Esophagus squamous epithelium (tissue), 5 donors: ENCODE measurements at places on chromosomes 7 and 10.

DNA sequence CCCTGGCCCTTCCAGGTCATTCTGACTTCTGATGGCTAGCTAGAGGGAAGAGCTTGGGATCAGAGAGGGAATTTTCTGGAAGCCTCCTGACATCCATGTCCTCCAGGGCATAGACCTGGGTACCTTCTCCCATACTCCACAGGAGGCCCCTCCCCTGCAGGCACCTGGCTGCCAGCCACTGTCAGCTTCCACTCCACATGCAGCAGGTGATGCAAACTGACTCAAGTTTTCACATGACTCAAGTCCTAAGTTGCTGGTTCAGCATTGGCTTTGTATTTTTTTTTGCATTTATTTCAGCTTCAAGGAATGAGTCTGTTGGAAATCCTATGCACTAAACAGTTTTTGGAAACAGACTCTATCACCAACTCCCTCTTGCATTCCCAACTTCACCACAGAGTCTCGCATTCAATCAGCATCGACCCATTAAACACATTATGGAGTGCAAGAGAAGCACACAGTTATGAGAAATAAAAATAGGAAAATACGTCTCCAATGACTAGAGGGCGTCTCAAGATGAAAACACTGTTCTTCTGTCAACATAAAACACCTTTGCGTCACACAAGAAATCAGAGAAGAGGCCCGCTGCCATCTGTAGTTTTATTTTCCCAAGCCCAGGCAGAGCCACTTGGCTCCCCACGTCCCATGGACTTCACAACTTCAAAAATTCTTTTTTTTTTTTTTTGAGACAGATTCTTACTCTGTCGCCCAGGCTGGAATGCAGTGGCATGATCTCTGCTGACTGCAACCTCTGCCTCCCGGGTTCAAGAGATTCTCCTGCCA is 362.6 kb upstream of the MGMT start:
- DNase-seq = no peak

- DNase-seq = no peak
Measured at GRCh38 chr7:129202058-129202777, 13.8 kb downstream of the SMO start.

DNA sequence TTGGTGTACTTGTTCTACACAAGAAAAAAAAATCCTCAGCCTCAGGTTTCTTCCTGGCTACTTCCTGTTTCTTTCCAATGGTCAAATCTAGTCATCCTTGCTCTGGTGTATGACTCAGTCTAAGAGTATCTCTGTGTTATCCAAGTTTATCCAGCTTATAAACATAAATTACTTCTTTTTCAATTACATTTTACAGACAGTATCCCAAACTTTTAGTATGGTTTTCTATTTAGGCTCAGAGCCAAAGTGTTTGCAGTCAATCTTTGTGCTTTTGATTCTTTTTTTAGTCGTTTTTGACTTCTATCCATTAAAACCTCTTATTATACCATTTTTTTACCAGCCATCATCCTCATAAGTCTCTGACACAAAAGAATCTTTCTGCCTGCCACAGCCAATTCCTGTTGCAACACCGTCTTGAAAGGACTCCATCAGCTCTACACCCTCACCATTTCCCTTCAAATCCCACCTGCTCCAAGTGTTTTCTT is 294.6 kb downstream of the PTEN start:
- DNase-seq = no peak

GRCh38 chr7:131000873-131001272 is 266.9 kb upstream of the KLF14 start:
- DNase-seq = no peak

DNA sequence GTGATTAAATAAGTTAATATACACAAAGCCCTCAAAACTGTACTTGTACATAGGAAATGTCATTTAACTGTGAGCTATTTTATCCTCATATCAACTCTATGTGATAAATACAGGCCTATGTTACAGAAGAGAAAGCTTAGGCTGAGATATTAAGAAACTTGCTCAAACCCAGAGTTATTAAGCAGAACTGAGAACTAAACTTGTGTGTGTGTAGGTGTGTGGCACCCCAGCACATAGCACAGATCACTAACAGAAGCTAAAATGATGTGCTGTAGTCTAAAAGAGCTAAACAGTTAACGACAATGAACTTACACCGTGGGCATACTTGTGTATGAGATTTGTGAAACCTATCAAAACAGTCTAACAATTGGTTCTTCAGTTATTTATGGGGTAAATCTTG is 34.5 kb downstream of the MTPN start:
- no peak for DNase-seq

DNA sequence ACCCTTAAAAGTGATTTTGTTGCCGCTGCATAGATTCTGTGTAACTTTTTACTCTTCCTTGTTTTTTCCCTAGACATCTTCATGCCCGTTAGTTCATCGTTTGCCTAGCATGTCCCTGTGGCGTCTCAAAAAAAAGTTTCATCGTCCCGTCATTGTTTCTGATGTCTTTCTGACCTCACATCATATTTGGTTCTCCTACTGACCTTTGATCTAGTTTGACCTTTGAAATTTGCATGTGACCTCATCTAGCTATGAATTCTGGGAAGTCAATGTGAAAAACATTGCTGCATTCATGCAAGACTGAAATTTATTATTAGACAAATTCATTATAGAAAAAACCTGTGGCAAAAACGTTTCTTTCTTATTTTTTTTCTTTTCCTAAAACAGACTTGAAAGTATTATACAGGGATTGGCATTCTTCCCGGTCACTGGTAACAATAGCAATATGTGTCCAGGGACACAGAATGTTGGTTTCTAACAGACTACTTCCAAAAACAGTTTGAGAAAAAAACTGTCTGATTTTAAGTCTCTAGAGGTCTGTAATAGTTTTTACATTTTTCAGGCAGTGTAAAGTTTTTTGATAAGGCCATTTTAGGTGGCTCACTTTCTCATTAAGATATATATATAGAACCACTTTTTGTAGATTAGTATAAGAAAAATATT is 280.9 kb downstream of the USP6NL start:
- no peak for DNase-seq
